GDM1 (cell line): ENCODE measurements at places on chromosomes 7 and 10.

DNA sequence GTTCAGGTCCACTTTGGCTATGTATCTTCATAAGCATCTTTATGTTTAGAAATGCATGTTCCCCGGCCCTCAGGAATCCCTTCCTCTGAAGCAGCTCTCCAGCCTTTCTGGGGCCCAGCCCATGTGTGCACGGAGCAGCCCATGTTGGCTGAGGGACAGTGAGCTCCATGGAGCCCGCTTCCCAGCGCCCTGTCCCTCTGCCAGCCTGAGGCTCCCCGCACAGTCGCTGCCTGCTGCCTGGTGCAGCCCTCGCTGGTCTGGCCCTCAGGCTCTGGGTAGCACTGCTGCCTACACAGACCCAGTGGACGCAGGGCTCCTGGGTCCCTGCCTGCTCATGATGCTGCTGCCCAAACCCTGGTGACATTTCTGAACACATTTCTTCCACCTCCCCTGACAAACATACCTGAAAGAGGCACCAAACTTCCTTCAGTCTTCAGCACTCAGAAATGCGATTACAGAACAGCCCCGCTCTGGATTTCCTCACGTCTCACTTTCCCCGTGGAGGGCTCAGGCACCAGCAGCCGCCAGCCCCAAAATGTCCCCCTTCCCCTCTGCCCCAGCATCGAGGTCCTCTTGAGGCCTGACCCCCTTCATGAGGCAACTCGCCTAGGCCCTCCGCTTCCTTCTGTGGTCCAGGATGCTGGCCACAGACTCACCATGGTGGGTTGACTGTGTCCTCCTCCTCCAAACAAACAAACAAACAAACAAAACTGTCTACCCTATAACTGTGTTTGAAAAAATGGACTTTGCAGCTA, 5.0 kb upstream of the TCERG1L start:
- no peak for DNase-seq

DNA sequence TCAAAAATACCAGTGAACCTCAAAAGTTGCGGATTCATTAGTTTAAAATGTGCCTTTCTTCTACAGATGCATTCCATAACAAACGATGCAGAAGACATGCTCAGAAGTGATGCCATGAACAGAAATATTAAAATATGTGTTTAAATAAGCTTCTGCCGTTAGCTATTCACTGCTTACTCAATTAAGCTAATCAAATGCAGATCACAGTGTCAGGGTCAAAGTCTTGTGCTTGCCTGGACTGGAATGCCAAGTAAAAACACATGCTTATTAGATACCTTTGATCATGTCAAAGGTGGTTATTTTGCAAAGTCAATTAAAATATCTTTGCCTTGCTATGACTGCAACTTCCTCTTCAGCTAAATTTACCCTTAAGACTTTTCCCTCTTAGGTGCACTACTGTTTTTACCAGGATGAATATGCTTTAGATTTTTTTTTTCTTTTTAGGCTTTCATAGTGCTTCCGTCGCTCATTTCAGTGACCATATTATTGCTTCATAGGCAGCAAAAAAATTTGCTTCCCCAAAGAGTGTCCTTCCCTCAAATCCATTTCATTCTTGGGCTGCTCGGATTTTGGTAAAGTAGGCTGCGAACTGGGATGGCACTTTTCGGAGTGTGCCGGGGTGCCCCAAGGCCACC, 905 bp downstream of the ASB13 start:
- DNase-seq: no peak

DNA sequence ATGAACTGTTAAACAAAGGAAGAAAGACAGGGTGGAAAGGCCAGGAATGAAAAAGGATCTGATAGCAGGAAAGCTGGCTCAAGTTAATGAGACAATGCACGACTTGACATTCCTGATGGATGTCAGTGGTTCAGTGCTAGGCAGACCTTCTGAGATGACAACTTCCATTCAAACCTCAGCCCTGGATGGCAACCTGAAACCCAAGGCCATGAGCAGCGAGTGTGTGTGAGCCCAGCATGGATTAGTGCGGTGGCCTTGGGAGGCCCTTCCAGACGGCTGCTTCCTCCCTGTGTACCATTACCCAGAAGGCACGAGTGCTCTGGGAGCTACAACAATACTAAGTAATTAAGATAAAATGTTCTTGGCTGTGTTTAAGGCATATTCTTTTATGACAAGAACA, 18.8 kb downstream of the TRIL start:
- DNase-seq: no peak

- no peak for DNase-seq
Measured at GRCh38 chr10:132508581-132509443, 28.8 kb upstream of the INPP5A start.

GRCh38 chr10:101285519-101286070, 56.3 kb upstream of the LBX1 start:
- no peak for DNase-seq

GRCh38 chr7:124780608-124781007, 15.0 kb upstream of the GPR37 start:
- no peak for DNase-seq

- no peak for DNase-seq
Measured at GRCh38 chr10:128784444-128784843, 658.2 kb upstream of the MKI67 start.

GRCh38 chr10:22589851-22590514, 124.4 kb downstream of the PIP4K2A start:
- no peak for DNase-seq

- DNase-seq: no peak
Measured at GRCh38 chr7:106139265-106140251, 27.4 kb upstream of the SYPL1 start.

DNA sequence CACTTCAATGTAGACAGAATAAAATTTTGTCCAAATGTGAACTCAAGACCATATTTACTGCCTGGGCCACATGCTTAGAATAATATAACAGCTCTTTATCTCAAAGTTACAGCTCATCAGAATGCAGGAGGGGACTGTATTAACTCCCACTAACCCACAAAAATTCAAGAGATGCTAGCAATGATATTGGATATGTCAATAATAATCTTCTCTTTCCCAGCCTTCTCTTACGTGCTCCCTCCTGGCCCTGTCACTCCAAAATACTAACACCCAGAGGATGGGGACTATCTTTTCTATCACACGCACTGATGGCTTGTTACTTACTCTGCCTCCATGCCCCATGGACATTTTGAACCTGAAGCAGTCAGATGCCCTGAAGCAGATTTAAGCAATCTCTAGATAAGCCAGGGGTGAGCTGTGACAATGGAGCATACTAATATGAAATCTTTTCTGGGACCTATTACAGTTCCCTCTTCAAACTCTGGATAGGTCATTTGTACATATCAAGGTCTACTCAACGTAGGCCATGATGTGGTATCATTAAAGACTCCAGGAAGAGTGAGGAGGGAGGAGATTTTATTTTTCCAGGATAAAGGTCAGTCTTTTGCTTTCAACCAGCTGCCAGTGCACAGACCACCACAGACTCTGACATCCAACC, 803.0 kb downstream of the GRM8 start:
- no peak for DNase-seq

DNA sequence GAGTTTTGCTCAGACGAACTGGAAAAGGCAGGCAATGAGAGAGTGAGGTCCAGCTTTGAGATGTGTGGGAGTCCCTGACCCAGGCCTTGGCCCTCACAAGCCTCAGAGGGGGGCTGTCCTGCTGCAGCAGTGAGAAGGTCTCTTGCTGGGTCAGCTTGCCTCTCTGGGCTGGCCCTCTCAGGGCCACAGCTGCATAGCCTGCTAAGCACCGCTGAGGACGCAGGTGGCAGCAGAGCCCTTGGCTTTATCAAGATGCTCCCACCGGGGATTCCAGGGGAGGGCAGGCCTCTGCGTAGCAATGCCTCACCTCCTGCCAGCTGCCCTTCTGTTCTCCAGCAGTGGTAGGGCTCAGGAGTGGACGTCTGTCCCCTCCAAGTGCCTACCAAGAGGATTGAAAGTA, 128.7 kb downstream of the COBL start:
- no peak for DNase-seq

GRCh38 chr10:125084191-125084613, 76.2 kb downstream of the CTBP2 start:
- no peak for DNase-seq

DNA sequence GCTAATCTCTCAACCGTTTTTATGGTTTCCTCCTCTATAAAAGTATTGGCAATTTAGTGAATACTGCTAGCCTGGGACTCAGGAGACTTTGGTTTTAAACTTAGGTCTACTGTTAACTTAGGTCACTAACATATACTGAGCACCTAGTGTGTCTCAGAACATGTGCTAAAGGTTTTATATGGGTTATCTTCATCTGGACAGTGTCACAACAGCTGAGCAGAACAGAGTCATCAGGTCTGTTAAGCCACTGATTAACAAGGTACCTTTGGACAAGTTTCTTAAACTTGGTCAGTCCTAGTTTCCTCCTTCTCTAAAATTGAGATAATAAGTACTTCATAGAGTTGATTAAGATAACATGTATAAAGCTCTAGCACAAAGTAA, 30.6 kb downstream of the NET1 start:
- DNase-seq: no peak

DNA sequence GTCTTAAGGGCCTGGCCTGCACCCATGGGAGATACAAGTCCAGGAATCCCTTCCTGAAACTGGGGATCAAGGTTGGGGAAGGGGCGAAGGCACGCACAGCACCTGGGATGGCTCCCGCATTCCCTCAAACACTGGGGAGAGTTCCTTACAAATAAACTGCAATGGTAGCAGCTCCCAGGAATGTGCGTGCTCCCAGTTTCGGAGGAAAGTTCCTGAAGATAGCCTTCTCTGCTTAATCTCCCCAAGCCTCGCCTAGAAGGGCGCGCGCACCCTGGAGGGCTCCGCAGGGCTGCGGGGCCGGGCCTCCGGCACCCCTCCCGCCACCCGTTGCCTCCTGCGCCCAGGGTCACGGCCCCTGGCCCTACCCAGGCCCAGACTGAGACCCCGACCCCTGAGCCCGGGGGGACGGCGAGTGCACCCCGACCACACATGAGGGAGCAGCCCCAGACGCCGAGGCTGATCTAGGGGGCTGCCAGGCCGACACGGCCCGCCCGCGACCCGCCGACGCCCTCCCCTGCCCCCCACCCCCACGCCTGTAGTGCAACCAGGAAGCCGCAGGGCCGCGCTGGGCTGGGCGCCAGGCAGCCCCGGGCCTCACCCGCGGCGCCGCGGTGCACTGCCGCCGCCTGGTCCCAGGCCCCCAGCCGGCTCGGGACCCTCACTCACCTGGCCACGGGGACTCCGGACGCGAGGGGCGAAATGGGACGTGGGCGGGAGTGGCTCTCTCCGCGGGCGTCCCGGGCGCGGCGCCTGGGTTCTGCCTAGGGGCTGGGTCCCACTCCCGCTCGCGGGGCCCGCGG, 460 bp downstream of the ANXA11 start:
- peak; percentile 30 for DNase-seq

DNA sequence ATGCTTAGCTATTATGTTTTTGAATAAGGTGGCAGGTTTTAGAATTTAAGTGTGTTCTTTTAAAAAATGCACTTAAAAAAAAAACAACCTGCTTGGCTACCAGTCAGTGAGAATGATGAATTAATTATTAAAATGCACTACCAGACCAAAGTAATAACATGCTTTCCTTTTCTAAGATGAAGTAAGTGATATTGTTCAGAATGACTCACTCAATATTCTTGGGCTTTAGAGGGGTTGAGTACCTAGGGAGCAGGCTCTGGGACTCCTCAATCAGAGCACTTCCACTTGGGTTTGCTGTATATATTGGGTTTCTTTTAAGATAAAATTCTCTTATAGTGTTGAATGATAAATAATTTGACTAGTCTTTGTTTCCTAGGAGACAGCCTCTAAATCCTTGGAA, 8.6 kb downstream of the STAM start:
- DNase-seq: no peak

DNA sequence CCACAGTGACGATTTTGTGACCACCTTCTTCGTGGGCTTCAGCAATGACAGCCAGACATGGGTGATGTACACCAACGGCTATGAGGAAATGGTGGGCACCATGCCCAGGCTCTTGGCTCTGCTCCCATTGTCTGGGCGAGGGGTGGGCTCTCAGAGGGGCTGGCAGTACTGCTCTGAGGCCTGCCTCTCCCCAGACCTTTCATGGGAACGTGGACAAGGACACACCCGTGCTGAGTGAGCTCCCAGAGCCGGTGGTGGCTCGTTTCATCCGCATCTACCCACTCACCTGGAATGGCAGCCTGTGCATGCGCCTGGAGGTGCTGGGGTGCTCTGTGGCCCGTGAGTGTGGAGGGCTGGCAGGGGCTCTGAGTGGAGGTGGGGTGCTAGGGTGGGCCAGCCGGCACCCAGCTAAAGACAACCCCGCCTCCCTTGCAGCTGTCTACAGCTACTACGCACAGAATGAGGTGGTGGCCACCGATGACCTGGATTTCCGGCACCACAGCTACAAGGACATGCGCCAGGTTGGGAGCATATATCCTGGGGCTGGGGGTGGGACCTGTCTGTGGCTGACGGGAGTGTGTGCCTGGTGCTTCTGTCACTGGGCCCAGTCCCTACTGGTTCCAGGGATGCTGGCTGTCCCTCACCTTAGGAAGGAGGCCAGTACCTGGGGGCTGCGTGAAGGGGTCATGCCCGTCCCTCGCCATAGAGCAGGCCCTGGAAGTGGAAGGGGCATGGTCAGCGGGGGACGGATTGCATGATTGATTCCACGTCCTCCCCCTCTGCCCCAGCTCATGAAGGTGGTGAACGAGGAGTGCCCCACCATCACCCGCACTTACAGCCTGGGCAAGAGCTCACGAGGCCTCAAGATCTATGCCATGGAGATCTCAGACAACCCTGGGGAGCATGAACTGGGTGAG, 6.8 kb downstream of the AEBP1 start:
- no peak for DNase-seq

- no peak for DNase-seq
Measured at GRCh38 chr10:120098232-120098930, 205.9 kb downstream of the SEC23IP start.

DNA sequence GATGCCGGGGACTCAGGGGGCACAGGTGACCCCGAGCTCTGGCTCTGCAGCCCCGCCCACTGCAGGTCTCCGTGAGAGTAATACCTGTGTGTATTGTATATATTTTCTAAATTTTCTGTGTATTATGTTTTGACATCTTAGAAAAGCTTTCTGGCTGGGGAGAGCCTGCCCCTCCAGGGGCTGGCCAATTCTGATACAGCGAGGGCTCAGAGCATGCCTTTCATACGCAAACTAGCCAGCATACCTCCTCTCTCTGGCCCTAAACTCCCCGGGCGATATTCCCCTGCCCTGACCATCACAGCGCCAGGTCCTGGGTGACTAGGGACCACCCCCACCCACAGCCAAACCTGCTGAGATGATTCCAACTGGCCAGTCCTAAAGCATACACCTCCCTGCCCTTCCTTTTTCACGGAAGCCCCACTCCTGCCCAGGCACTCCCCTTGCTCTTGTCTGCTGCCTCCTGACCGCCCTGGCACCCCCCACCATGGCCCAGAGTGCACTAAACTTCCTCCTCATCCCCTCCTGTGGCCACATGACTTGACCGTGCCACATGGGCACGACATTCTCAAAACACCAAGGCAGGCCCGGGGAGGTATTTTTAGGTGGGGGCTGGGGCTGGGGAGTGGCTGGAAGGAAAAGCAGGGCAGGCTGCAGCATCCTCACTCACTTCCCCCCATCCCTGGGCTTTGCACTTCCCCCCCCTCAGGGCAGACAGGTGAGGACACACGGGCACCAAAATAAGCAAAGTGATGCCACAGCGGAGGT, 61.5 kb downstream of the INSIG1 start:
- DNase-seq: no peak

- DNase-seq: no peak
Measured at GRCh38 chr7:106819546-106819945, 45.5 kb upstream of the PIK3CG start.
